ENCODE measurements at places on chromosomes 2 and 18.

- DNase-seq, result no peak
Observed at GRCh38 chr2:27282892-27283291, 663 bp downstream of the TRIM54 start.

DNA sequence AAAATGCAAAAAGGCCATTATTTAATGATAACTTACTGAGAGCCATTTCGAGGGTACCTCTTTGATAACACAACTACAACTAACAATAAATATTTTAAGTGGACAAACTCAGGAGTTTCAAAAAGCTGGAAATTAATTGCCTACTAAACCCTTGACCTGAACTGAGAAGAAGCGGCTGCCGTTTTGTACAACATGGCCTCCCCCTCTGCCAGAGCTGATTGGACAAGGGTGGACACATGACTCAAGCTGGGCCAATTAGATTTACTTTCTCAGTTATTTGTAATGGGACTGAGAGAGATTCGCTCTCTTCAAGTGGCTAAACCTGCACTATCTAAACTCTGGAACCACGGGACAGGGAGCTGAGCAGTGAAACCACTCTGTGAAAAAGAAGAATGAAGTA lies 135.9 kb upstream of the SERPINE2 start:
- no peak for DNase-seq

DNA sequence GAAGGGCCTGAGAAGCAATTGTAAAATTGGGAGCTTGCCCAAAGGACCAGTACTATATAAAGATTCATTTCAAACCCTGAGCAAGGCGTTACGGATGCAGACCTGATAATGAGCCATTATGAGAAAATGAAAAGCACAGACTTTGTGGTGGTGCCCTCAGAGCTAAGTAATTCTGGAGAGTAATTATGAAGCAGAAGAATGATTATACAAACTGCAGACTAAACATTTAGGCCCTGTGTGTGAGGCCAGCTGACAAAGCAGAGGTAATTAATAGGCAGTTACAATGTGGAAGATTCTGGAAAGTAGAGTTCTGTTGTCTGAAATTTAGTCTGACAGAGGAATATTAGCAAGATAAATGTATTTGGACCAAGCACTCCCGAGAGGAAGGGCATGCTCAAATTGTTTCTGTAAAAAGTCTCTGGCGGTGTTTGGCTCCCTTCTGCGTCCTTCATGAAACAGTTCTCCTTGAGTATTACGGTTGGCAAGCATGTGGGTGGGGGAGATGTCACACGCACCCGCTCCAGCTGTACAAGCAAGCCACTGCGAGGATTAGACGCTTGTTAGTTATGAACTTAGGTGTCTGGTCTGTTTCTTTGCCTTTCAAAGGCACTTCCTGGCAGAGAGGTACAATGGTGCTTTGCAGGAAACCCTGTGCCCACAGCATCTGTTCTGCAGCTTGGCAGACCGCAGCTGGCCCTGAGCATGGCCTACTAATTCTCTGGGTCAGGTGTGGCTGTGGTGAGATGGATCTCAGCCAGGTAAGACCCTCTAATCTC lies 45.5 kb downstream of the CDC42EP3 start:
- no peak for DNase-seq

- DNase-seq, result no peak
Observed at GRCh38 chr2:32824070-32824809, 122.5 kb upstream of the LTBP1 start.

GRCh38 chr18:9986156-9986930 lies 72.5 kb downstream of the VAPA start:
- no peak for DNase-seq
